ENCODE measurements at places on chromosomes 12 and 14.

DNA sequence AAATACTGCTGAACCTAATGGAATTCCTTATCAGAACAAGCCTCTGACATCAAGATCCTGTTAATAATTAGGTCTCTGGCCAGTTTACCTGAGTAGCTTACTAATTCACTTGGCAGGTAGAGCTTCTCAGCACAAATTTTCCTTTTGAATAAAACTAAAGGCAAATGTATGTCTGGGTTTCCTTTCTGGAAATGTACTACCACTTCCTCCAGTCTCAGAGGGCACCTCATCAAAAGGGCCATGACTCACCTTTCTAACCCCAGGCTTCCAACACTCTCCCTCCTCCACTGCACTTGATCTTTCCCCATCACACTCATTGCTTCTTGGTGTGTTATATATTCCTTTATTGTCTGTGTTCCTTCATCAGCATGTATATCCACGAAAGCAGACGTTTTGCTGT, 90.5 kb downstream of the SLC2A13 start:
- DNase-seq = no peak

- no peak for DNase-seq
These were observed 1.9 kb upstream of the KRT85 start for GRCh38 chr12:52369211-52369610.

GRCh38 chr12:54286042-54287030, 5.8 kb downstream of the HNRNPA1 start:
- DNase-seq = no peak

- no peak for DNase-seq
These were observed 62.5 kb downstream of the SLC38A6 start for GRCh38 chr14:61043506-61043905.

GRCh38 chr14:21026274-21026987, 1.6 kb upstream of the NDRG2 start:
- no peak for DNase-seq

- DNase-seq = no peak
These were observed 42.7 kb upstream of the NID2 start for GRCh38 chr14:52111583-52111982.

GRCh38 chr14:21036751-21037150, 2.1 kb upstream of the RNASE13 start:
- no peak for DNase-seq

- no peak for DNase-seq
These were observed 59.1 kb upstream of the MED13L start for GRCh38 chr12:116336542-116337065.

DNA sequence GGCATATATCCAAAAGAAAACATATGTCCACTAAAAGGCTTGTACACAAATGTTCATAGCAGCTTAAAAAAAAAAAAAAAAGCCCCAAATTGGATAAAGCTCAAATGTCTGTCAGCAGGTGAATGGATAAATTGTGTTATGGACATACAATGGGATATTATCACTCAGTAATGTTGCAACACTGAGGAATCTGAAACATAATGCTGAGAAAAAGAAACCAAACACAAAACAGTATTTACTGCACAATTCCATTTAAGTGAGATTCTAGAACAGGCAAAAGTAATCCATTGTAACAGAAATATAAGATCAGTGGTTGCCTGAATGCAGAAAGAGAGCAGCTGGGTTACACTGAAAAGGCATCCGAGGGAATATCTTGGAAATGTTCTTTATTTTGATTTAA, 117.9 kb downstream of the SLC15A5 start:
- no peak for DNase-seq

- DNase-seq = no peak
These were observed 106.9 kb upstream of the ANO4 start for GRCh38 chr12:100687686-100688085.

- no peak for DNase-seq
These were observed 16.0 kb downstream of the ULK1 start for GRCh38 chr12:131910302-131911027.

DNA sequence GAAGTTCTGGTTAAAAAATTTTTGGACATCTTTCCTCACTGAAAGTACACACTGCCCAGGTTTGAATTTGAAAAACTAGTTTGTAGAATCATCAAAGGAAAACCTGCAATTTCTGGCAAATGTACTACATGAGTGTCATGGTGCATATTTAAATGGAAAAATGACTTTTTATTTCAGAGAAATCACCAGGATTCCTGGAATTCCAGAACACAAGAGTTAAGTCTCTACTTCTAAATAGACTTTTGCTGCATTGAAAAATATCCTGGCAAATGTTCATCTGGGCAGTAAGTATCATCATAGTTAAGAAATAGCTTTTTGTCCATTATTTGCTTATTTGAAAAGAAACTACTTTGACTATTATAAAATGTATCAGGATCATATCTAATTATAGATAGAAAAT, 275.1 kb downstream of the PRKD1 start:
- DNase-seq = no peak

GRCh38 chr12:86264451-86265328, 8.5 kb upstream of the MGAT4C start:
- DNase-seq = no peak

- DNase-seq = no peak
These were observed 2.1 kb upstream of the ARHGAP5 start for GRCh38 chr14:32074887-32075572.

DNA sequence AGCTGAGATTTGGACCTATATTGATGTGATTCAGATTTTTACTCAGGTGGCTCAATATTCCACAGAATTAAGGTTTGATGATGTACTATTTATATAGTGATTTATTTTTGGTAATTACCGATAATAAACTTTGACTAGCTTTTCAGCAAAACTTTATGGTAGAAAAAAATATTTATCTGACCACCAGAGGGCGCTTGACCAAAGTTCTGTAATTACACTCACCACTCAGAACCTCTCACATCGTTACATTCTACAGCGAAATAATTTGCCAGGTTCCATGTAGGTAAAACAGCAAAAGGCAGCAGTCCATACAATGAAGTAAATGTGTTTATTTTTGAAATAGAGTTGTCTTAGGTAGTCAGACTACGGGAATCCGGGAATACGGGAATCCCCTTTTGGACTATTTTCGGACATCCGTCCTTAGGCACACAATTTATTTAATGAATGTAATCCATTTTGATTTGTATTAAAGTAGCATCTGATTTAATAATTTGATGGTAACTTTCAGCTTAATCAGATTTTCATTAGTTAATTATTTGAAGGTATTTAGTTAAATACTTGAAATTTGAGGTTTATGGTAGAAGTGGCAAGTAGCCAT, 143.0 kb upstream of the DDHD1 start:
- no peak for DNase-seq

- DNase-seq = no peak
These were observed 20.0 kb upstream of the CLEC2D start for GRCh38 chr12:9649532-9649940.

GRCh38 chr12:12447837-12448236, 91.0 kb downstream of the BORCS5 start:
- DNase-seq = no peak

- no peak for DNase-seq
These were observed 76.5 kb downstream of the WNK1 start for GRCh38 chr12:828726-829395.

DNA sequence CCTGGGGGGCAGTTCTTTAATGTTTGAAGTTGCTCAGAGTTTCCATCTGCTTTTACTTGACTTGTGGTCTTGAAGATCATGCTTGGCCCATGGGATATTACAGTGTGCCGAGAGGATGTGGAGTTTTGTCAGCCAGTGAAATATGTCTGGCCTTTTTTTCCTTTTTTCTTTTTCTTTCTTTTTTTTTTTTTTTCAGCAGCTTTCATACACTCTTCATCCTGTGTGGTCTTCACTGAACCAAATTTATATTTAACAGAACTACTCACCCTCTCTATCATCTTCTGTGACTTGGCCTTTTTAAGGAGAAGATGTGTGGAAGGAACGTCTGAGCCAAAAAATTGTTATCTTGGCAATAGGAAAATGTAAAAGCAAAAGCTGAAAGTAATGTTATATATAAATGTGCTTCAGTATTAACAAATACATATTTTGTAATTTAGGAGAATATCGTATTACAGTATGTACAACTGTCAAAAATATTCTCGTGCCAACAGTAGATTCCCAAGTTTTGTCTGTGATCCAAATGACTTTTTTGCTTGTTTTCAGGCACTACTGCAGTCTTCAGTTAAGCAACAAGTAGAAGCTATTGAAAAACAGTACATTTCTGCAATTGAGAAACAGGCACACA, 200.6 kb downstream of the CCDC91 start:
- no peak for DNase-seq

DNA sequence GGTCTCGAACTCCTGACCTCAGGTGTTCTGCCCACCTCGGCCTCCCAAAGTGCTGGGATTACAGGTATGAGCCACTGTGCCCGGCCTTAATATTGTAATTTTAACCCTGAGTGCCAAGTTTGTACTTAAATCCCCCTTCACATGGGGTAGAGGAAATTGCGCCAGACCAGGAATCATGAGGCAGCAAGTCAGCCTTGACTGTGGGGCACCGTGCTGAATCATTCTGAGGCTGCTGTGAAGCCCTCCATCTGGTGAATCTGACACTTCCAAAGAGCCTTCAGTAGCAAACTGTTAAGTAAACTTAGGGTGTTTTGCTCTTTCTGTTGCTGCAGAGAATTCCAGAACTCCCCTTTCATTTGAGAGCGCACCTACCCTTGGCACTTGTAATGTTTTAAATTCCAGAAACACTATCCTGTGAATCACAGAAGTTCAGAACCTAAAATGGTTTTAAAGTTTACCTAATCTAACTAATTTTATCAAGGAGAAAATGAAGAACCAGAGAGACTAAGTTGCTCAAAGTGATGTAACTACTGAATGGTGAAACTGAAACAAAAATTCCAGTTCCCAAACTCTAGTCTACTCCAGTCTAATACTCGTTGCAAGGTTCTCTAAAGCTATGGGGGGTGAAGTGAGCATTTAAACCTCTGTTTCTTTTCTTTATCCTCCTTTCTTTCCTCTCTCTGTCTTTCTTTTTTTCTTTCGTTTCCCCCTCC, 7.5 kb downstream of the HEBP1 start:
- no peak for DNase-seq
